Activated naive CD8-positive, alpha-beta T cell treated with anti-CD3 and anti-CD28 coated beads, Interleukin-2, amount 10 ng/mL, durations not matched to agents 7 days and 5 days (primary cell): ENCODE measurements at places on chromosomes 6 and 20.

- no peak for DNase-seq
These were observed 158.5 kb downstream of the SASH1 start for GRCh38 chr6:148501178-148501590.

GRCh38 chr20:40781327-40782042 lies 92.4 kb upstream of the MAFB start:
- no peak for DNase-seq

- DNase-seq = no peak
These were observed 178.1 kb upstream of the MOCS1 start for GRCh38 chr6:40112350-40112749.

GRCh38 chr6:108576709-108577108 lies 16.0 kb downstream of the FOXO3 start:
- DNase-seq = no peak
